ENCODE measurements at places on chromosomes 16 and 17. TPM values are rescaled to one million over a fixed set of nuclear protein-coding genes. Genes with fewer than 3 reads are reported as not detected.

RAB37 gene
- not detected for total RNA-seq

IGFBP4 gene
- 142 TPM for total RNA-seq

SPN gene
- total RNA-seq: 0.07 TPM

MAPT gene
- total RNA-seq: 2.2 TPM

PDXDC1 gene
- total RNA-seq: 127 TPM

IGF2BP1 gene
- 241 TPM for total RNA-seq

JUP gene
- 236 TPM for total RNA-seq

TBC1D3 gene
- not detected for total RNA-seq

HOXB4 gene
- not detected for total RNA-seq

ABCC12 gene
- total RNA-seq: not detected

WDR90 gene
- 21.2 TPM for total RNA-seq

MT1A gene
- total RNA-seq: not detected

RAB11FIP3 gene
- 21.0 TPM for total RNA-seq

GALK1 gene
- 31.1 TPM for total RNA-seq

MYH2 gene
- total RNA-seq: 0.02 TPM

GRCh38 chr16:79950932-79951719, 350.6 kb upstream of the MAF start:
- DNase-seq: no peak

- DNase-seq: no peak
Observed at GRCh38 chr17:56638591-56639051, 45.1 kb downstream of the NOG start.

GRCh38 chr16:4826980-4827379, 20.1 kb downstream of the GLYR1 start:
- no peak for DNase-seq

DNA sequence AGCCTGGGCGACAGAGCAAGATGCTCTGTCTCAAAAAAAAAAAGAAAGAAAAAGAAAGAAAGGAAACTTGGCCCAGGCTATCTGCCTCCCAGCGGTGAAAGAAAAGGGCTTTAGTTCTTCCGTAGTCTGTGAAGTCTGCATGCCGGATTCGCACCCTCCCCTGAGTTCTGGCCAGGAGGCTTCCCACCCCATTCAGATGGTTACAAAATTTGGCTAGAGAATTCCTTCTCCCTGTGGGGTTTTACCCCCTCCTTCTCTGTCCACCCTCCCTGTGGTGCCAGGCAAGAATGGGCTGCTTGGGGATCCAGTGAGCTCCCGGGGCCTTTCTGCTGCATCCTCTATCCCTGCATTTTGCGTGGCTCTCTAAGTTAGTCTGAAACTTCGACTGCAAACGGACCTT, 37.8 kb downstream of the PAFAH1B1 start:
- no peak for DNase-seq

- peak; percentile 79 for DNase-seq
Observed at GRCh38 chr17:66200685-66201092, 8.8 kb upstream of the CEP112 start.

DNA sequence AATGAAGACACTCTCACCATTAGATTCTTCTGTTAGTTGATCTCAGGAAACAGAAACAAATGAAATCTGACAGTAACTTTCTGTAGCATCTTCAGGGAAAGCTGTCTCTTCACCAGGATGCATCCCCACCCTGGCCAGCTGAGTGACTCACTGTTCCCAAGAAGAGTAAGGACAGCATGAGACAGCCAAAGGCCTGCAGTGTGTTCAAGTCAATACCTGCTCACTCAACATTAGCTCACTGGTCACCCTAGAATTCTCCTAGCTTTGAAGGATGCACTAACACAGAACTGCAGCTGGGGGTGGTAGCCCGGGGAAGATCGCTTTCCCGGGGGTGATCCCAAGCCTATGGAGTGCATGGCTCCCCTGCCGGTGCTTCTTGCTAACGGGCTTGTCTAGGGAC, 28.2 kb upstream of the CLEC18B start:
- no peak for DNase-seq

DNA sequence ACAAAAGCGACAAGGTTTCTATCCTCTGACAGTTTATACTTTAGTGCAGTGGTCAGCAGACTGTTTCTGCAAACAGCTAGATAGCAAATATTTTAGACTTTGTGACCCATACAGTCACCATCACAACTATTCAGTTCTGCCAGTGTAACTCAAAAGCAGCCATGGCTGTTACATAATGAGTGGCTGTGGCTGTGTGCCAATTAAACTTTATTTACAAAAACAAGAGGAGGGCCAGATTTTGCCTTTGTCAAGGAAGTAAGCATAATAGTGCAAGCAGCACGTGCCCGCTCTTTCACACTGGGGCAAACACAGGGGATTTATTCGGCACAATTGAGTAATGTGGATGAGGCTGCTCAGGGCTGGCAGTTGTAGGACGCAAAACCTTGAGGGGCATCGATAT, 551.5 kb downstream of the MAF start:
- DNase-seq: no peak

- peak; percentile 37 for DNase-seq
Observed at GRCh38 chr16:66930189-66930588, 4.0 kb downstream of the CIAO2B start.

- no peak for DNase-seq
Observed at GRCh38 chr17:69704935-69705334, 290.4 kb downstream of the MAP2K6 start.

- DNase-seq: no peak
Observed at GRCh38 chr16:17832738-17833137, 362.0 kb upstream of the XYLT1 start.

DNA sequence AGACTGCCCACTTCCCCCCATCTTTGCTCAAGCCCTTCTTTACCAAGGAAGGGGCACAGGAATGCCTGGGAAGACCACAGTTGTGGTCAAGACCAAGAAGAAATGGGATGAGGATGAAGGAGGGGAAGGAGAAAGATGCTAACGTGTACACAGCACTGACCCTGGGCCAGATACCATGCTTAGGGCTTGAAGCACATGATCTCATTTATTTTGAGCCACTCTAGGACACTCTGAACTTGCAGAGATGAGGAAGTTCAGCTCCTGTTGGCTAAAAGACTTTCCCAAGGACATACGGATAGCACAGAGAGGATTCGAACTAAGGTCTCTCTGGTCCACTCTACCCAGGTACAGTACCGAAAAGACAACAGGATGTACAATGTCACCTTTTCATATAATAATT, 42.6 kb downstream of the PIK3R5 start:
- no peak for DNase-seq

DNA sequence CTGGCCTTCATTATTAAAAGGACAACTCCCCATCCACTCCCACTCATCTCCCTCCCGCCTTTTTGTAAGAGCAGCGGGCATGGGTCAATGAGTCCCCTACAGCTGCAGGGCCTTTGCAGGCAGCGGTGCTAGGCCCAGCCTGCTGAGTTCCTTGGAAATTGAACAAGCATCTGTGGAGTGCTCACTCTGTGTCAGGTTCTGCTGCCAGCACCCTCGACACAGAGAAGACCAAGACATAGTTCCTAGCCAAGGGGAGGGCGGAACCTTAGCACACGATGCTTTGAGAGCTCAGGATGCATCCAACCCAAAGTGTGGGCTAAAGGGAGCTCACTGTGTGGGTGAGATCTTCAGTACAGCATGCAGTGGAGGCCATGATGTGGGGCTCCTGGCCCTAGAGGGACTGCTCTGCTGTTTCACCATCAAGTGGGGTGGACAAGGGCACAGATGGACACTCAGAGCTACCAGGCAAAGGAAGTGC, 27.6 kb downstream of the RMI2 start:
- no peak for DNase-seq

GRCh38 chr17:8436844-8437171, 1.1 kb downstream of the NDEL1 start:
- DNase-seq: no peak

DNA sequence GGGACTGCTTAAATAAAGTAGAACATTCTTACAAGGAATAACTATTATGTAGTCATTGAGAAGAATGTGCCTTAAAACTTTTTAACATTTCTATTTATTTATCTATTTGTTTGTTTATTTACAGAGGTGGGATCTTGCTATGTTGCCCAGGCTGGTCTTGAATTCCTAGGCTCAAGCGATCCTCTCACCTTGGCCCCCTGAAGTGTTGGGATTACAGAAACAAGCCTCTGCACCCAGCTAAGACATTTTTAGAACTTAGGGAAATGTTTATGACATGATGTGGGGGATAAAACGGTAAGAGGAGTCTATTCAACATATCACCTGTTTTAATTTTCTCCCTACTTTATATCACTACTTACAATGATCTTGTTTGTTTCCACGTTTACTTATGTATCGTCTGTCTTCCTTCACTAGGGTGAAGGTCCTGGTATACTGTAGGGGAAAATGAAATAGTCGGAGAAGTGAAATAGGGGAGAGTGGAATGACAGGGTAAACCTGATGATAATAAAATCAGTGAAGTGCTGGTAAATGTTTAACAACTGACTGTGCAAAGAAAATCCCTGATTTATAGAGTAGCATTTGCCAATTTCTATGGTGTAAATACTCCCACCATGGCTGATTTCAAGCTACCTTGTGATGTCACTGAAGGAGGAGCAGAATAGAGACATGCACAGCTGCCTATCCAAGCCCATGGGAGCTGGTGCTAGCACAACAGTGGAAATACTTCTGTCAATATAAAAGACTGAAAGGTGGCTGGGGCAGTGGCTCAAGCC, 16.0 kb upstream of the HAPSTR1 start:
- no peak for DNase-seq

- no peak for DNase-seq
Observed at GRCh38 chr16:30119428-30119827, 3.6 kb downstream of the MAPK3 start.

GRCh38 chr16:73251608-73252007, 203.7 kb upstream of the ZFHX3 start:
- DNase-seq: no peak

DNA sequence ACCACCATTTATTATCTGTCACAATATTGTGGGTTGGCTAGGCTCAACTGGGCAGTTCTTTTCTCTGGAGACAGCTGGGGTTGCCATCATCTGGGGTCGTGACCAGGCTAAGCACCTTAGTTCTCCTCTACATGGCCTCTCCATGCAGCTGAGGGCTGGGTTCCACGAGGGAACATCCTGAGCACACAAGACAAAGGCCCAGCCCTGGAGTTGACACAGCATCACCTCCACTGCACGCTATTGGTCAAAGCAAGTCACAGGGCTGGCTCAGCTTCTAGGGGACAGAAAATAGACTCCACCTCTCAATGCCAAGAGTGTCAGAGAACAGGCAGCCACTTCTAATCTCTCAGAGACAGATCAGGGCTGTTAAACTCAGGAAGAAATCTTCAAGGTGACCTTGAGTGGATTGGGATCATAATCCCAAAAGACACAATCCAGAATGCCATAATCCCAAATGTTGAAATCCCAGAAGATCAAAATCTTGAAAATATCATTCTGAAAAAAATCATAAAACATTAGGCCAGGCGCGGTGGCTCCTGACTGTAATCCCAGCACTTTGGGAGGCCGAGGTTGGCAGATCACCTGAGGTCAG, 13.0 kb upstream of the USP10 start:
- no peak for DNase-seq

GRCh38 chr17:72151565-72152386, 31.0 kb downstream of the SOX9 start:
- DNase-seq: peak; percentile 89

All from astrocyte (in vitro differentiated cells and primary cell).